ENCODE measurements at places on chromosomes 3 and 15.

GRCh38 chr3:171699601-171700000 is 110.7 kb downstream of the PLD1 start:
- peak; percentile 45 for DNase-seq

DNA sequence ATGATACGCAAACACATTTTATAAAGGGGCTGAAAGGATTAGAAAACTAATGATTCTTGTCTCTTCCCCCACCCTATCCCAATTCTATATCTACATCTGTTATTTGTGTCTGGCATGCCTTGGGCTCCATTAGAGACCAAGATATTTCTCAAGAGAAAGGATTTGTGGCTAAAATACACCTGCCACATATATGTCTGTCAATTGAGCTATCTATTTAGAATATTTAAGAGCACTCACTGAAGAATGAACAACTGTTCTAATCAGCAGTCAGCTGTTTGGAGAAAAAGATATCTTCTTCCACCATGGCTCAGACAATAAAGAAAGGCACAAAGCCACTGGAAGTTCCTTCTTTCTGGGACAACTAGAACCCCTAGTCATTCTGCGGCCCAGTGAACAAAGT is 61.7 kb upstream of the LRRN1 start:
- no peak for DNase-seq

DNA sequence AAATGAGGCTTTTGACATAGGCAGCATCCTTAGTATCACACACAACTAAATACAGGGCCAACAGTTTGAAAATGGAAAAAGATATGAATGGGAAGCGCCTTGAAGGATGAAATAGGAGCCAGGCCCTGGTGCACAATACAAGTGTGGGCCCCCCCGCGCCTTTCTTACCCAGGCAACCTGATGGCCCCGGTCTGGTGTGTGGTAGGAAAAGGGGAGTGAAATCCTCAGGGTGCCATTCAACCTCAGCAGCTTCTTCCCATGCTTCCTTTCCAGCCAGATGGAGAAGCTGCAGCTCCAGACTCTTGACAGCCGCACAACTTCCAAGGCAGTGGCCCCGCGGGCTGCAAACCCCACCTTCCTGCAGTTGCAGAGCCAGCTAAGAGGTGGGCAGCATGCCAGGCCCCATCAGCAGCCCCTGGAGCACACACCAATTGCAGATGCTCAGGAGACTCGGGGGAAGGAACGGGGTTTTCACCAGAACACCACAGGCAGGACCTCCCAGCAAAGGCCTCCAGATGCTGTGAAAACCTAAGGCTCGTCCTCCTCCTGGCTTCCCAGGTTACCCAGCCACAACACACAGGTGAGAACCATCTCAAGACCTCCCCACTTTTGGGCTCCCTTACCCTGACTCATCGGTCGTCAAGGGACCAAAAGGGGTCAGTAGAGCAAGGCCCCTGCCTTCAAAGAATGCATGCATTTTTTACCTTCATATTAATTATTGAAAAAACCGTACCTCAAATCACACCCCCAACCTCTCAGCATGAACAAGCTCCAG is 101.6 kb downstream of the CPN2 start:
- peak; percentile 67 for DNase-seq

- DNase-seq: no peak
Observed at GRCh38 chr15:101147181-101147580, 104.7 kb downstream of the CHSY1 start.

- DNase-seq: no peak
Observed at GRCh38 chr15:47820747-47821319, 103.5 kb downstream of the SEMA6D start.

- no peak for DNase-seq
Observed at GRCh38 chr15:57134851-57135250, 216.4 kb downstream of the TCF12 start.

- DNase-seq: no peak
Observed at GRCh38 chr3:196108075-196108743, 26.3 kb upstream of the TFRC start.

- no peak for DNase-seq
Observed at GRCh38 chr15:90545095-90545494, 15.4 kb downstream of the CRTC3 start.

Measured in muscle of arm (tissue), 14 donors.